COR-L47 (cell line): ENCODE measurements at places on chromosomes 11 and 22.

- DNase-seq: no peak
Measured at GRCh38 chr11:110764485-110764884, 52.2 kb upstream of the ARHGAP20 start.

- DNase-seq: no peak
Measured at GRCh38 chr11:9820260-9820659, 156.4 kb downstream of the SWAP70 start.

DNA sequence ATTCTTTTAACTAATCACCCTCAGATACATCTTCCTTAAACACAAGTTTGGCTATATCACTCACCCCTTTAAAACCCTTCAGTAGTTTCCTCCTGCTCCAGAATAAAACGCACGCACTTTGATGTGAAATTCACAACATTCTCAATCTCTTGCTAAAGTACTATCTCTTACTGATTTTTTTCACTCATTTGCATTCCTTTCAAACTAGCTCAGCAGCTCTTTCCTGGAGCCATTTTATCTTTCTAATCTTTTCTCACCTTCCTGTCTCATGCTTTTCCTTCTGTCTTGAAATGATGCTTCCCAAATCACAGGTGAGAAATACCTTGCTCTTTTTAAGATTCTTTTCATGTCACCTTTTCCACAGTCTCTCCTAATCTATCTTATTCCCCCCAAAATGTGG is 1074.4 kb downstream of the DLG2 start:
- DNase-seq: no peak

DNA sequence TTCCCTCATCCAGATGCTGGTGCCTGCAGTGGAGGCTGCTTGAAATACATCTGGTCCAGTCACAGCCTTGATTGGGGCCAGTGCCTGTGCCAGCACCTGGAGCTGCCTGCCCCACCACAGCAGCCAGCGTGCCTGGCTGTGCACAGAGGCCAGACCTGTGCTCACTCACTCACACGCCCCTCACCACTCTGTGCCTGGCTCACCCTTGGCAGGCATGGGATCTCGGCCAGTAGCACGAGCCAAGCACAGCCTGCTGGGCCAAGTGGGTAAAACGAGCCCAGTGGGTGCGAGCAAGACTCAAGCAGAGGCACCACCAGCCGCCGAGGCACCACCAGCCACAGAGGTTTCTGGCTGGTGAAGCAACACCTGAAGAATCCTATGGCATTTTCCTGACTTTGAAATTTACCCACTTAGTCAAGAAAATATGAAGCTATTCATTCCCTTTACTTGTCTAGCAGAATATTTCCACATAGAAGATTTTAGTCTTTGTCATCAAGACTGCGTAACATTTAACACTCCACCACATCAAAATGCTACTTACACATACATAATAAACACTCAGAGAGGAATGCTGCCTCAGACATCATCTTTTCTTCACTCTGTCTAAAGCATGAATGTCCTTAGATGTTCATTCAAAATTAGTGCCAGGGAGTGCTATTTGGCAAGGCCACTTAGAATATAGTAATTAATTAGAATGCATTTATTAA is 424.3 kb upstream of the FAT3 start:
- no peak for DNase-seq

- DNase-seq: no peak
Measured at GRCh38 chr11:119318240-119319135, 1.6 kb upstream of the MCAM start.

DNA sequence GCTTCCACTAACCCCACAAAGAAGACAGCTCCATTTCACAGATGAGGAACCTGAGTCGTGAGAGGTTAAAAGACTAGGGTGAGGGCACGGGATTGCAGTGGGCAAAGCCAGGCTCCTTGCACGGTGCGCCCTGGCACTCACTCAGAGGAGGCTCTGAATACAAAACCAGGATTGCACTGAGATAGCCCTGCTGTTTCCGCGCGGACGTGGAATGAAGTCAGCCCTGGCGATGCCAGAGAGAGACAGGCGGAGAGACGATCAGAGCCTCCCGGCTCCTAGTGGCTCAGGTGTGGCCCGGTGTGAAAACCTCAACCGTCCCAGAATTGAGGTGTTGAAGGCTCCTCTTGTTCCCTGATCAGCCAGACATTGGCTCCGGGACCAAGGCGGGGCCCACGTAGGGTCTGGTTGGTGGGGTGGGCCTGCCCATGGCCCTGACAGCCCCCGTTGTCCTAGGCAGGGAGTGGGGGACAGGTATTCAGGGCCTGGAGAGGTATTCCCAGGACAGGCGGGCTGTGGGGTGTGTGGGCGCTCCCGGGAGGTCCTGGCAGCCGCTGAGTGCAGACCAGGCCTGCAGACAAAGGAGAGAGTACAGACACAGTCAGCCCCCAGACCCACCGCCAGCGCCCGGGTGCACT is 43.1 kb upstream of the LINC01488 start:
- no peak for DNase-seq

DNA sequence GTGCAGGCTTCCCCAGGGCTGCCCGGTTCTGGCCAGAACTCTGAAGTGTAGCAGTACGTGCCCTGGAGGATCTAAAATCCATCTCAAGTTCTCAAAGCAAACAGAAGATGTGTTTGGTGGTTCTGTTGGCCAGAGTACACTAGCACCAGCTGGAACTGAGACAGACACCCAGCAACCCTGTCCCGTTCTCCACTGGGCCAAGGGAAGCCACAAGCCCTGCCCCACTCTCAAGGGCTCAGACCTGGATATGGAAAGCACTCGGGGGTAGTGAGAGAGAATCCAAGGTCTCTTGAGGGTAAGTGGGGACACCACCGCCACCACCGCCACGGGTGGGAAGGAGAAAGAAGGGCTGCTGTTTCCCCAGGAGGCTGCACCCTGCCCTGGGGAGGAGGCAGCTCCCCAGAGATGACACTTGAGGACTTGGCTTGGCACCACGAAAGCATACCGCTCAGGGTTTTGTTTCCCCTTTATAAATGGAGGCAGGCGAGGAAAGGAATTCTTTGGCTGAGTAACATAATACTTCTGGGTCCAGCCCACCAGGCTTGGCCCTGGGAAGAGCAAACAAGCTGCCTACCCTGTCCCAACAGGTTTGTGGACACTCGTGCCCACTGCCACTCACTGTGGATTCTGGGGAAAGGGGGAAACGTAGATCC is 56.1 kb upstream of the POU2AF1 start:
- no peak for DNase-seq

- DNase-seq: no peak
Measured at GRCh38 chr11:10273738-10274137, 20.3 kb downstream of the SBF2 start.

DNA sequence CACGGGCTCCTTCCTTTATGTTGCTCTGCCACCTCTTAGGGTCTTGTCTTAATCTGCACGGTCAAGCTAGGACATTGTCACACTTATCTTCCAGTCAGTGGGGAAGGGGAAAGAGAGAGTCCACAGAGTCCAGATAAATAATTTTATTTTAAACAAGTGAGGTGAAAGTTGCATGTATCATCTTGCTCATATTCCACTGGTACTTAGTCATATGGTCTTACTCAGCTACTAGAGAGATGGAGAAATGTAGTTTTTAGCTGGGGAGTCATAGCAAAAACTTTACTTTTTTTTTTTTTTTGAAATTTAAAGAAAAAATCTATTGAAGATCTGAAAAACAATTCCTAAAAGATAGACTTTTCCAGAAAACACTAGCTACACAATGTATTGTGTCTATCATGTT is 29.0 kb downstream of the PDE3B start:
- no peak for DNase-seq

DNA sequence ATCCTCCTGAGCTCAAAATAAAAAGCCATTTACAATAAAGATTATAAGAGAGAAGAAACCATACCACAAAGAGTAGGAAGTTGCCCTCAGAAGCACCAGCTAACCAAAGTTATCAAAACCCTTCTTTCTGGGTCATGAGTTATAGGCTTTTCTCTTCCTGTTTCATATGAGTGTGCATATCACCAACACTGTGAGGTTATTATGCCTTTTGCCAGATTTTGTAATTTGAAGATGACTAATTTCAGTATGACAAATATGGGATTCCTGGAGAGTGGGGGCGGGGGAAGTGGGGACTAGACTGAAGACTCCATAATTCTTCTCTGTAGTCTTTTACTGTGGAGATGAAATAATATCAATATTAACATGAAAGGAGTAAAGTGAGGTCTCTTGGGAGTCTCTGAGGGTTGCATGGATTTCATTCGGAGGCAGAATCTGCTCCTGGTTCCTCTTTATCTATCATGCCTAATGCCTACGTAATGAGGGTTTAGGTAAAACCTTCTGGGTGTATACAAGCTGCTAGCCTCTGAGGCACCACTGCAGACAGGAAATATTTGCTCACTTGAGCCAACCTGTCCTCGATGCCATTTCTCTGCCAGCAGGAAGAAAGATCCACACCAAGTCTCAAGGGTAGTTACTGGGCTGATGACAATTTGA is 2.1 kb downstream of the LPXN start:
- DNase-seq: no peak

GRCh38 chr11:100753571-100753970 is 66.5 kb downstream of the ARHGAP42 start:
- DNase-seq: no peak

DNA sequence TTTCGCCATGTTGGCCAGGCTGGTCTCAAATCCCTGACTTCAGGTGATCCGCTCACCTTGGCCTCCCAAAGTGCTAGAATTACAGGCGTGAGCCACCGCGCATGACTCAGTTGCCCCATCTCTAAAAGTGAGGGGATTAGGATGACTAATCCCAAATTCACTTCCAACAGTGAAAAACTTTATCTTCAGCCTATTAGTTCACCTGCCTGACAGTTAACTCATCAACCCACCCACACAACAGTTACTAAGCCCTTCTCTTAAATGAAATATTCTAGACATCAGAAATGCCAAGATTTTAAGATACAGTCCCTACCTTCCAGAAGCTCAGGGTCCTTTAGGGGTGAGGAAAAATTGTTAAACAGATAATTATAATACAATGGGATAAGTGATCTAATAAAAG is 2.0 kb upstream of the ANKRD42 start:
- DNase-seq: no peak

- DNase-seq: no peak
Measured at GRCh38 chr11:116842909-116843308, 5.5 kb upstream of the APOA1 start.

- DNase-seq: no peak
Measured at GRCh38 chr11:120383518-120384155, 47.4 kb downstream of the ARHGEF12 start.

GRCh38 chr11:7585816-7586215 is 72.0 kb downstream of the PPFIBP2 start:
- DNase-seq: no peak

GRCh38 chr22:38417252-38418060 is 37.5 kb downstream of the KCNJ4 start:
- DNase-seq: no peak
